ENCODE measurements at places on chromosomes 11 and 22.

DNA sequence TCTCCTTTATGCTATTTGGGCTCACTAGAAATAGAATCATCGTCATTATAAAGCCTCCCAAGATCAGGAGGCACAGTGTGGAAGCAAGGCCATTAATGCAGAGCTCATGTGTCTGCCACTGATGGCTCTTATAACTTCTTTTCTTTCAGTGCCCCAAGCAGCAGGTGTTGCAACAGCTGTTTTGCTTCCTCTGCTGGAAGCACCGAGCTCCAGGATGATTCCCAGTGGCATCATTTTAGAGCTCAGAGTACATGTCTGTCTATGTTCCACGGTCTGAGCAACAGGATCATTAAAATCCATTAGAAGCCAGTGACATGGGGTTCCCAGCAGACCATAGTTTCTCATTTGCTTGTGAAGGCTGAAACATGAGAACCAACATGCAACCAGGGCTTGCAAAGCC is 803.0 kb upstream of the FAT3 start:
- DNase-seq: no peak

GRCh38 chr22:29635734-29636357 is 32.4 kb downstream of the NF2 start:
- peak; percentile 14 for DNase-seq

GRCh38 chr11:73991471-73992006 is 8.9 kb upstream of the UCP2 start:
- DNase-seq: no peak

GRCh38 chr11:2138431-2139122 is 612 bp downstream of the IGF2 start:
- no peak for DNase-seq

DNA sequence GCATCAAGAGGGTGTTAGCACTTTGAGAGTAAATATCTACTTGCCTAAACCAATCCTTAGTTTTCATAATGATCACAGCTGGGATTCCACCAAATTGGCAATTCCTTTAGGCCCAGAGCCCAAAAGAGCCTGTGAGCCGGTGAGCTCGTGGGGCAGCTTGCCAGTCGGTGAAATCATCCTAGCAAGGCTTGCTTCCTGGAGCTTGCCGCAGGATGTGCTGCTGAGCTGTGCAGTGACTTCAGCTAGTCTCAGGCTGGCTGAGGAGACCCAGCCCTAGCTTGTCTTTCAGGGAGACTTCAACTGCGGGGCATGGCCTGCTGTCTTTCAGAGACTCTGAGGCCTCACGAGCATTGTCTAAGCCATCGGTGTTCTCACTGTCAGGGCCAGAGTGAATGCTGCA is 73.6 kb upstream of the SUSD2 start:
- DNase-seq: no peak

- no peak for DNase-seq
These were observed 67.3 kb downstream of the TRPC6 start for GRCh38 chr11:101516546-101516945.

GRCh38 chr11:125381499-125382044 is 114.5 kb downstream of the FEZ1 start:
- no peak for DNase-seq

All from BE2C (cell line).